ENCODE measurements at places on chromosomes 2 and 18.
A peak's percentile ranks its signal among the peaks of the same experiment; 100 is the strongest.

DNA sequence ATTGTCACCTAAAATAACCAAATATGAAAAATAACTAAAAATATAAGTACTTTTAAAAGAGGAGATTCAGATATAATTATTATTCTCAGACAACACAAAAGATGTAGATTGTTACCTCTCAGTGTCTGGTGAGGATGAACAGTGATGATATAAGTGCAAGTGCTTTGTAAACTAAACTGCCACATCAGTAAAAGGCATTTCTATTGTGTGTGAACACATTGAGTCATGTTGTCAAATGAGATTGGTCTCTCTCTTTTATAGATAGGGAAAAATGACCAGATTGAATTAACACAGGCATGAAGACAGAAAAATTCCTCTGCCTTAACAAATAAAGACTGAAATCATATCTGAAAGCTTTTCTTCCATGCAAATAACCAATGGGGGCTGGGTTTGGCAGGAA lies 182.4 kb upstream of the TMEFF2 start:
- no peak for DNase-seq

DNA sequence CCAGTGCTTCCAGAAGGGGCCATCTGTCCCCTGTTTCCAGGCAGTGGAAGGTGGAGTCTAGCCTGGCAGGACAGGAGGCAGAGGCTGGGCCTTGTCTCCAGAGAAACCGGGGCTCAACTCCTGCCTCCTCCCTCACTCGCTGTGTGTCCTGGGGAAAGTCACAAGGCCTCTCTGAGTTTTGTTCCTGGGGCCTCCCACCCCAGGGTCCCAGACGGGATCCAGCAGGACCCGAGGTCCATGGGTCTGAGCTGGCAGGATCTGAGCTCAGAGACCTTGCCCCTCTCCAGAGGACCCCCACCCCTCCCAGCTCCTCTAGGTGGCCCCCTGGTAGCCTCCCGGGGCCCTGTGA lies 72.2 kb upstream of the TAF1B start:
- no peak for DNase-seq

DNA sequence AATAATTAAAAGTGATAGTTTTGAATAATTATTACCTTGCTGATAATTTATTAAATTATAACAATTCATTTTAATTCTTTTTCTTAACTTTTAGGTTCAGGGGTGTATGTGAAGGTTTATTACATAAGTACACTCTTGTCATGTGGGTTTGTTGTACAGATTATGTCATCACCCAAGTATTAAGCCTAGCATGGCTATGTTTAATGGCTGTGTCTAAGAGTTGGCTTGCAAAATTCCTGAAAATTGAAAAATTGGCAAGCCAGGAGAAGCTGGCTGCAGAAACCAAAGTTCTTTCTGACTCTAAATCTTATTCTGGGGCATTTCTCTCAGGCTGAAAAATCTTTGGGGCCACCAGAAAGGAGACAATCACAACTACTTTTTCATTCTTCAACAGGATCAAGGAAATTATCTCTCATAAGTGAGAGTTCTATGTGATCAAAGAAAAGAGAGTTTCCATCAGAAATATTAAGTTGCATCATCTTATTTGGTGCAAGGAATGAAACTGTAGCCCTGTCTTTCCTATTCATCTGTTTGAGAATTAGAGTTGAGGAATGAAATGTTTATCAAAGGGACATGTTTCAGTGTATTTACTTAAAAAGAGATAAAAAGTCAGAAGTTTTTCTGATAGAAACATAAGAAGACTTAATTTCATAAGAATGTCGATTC lies 412.1 kb upstream of the CDH2 start:
- no peak for DNase-seq

GRCh38 chr18:37535968-37536367 lies 29.6 kb downstream of the CELF4 start:
- DNase-seq, result no peak

GRCh38 chr2:240997141-240997855 lies 1.1 kb upstream of the SNED1 start:
- DNase-seq, result no peak

GRCh38 chr2:237870754-237871651 lies 11.6 kb downstream of the RAMP1 start:
- DNase-seq, result no peak

DNA sequence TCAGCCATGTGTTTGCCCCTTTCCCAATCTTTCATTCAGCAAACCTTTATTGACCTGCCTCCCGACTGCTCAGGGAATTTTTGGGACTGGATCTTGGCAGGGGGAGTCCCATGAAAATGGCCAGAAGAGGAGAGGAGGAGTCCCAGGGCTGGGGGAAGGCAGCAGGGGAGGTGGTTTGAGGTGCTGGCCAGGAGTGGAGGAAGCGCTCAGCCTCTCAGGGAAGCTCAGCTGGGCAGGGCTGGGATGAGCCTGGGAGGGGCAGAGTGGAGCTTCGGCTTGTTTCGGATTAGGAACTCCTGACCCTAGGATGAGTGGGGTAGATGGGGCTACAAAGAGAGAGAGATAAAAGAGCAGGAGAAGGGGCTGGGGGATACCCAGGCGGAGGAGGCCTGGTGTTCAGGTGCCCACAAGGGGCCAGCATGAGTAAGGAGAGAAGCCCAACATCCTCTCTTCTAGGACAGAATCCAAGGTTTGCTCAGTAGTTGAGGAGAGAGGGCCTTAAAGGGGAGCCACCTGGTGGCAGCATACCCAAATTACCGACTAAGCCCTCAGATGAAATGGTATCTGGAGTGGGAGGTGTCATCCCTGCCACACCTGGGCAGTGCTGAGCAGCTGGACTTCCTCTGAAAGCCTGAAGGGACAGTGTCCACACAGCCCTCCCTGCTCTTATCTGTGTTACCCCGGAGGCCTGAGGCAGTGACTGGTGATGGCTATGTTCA lies 91.1 kb downstream of the INHBB start:
- DNase-seq, result peak; percentile 13

- no peak for DNase-seq
These were observed 126.6 kb upstream of the SLC1A4 start for GRCh38 chr2:64862623-64863022.

DNA sequence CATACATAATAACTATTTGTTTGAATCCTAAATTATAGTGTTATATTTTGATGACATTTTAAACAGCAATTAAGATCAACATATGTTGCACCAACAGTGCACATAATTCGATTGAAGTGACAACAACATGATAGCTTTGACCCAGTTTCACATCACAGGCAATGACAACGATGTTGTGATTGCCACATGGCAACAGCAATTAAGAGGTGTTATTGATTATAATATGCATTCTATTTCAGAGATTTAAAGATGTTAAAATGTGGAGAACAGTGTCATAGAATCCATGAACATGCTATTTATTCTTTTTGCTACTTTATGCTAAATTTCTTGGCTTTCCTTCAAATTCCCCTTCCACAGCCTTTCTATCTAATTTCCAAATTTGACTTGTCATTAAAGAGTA lies 68.3 kb upstream of the STAT1 start:
- no peak for DNase-seq

DNA sequence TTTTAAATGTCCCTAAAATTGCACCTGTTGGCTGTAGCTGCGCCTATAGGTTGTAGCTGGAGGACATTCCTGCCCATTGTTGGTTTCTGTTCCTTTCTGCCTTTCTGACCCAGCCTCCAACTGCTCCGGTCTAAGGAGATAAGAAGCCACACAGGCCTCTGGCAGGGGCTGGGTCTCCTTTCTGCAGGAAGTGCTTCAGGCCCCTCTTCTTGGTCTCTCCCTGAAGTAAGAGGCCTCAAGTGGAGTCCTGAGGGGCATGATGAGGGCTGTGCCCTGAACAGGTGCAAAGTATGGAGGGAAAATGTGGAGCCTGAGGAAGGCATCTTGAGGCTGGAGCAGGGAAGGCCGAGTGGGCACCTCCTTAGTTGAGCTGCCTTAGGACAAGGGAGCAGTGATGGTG lies 10.4 kb upstream of the SFTPB start:
- DNase-seq, result no peak

DNA sequence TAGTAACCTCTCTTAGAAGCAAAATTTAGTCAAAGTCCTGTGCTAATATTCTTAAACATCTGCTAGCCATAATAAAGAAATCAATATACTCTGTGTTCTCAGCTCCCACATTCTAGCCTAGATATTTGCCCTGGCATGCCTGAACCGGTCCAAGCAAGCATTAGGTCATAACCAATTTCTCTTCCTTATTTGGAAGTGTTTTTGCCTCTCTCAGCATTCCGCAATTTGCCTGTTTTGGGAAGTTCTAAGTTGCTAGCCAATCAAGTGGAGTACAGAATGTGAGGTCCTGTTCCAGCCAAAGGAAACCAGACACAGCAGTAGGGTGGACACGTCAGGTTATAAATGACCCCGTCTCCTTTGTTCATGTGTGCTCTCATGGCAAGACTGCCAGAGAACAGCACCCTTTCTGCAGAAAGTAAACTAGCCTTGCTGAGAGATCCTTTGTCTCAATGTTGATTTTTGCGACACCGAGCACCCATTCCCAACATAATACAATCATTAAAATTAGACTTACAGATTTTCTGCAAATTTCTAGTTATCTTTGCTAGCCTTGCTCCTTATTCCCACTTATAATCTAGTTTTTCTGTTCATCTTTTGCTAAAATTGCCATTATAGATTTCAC lies 13.0 kb upstream of the SULT1C4 start:
- no peak for DNase-seq

GRCh38 chr2:203688798-203689197 lies 17.6 kb upstream of the CD28 start:
- no peak for DNase-seq

GRCh38 chr2:239944694-239945551 lies 80.2 kb downstream of the NDUFA10 start:
- DNase-seq, result peak; percentile 11

DNA sequence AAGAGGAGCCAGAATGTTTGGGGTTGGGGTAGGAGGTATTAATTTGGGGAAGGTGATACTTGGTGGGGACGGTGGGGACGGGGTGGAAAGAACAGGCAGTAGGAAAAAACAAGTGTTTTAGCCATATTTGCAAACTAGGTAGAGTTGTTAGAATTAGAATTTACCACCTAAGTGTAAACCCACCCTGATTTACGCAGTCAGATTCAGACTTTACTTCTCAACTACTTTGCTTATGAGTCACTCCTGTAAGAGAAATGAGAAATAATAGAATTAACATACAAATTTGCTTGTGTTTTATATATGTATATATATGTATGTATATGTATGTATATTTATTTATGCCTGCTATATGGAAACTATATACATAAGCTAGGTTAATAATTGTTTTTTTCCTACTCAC lies 1168.2 kb upstream of the ZEB2 start:
- no peak for DNase-seq

- DNase-seq, result no peak
These were observed 368.6 kb upstream of the TFPI start for GRCh38 chr2:187922846-187923245.

- no peak for DNase-seq
These were observed 19.1 kb upstream of the SH3BP4 start for GRCh38 chr2:234932591-234933168.

DNA sequence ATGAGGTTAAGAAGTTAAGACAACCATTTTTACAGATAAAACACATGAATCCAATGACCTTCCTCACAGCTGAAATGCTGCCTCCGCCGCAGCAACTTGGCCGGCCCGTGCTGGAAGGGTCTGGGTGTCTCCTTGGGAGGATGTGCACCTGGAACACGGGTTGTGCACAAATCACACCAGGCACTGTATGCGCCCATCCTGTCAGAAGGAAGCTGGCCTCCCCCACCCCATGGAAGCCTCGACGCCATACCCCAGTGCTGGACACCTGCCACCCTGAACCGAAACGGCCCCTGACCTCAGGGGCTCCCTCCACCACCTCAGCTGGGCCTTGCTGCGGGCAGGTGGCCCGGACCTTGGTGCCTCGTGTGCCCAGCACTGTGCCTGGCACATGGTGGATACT lies 111.8 kb downstream of the PXDN start:
- DNase-seq, result no peak

GRCh38 chr2:234752966-234753365 lies 198.9 kb upstream of the SH3BP4 start:
- DNase-seq, result no peak

DNA sequence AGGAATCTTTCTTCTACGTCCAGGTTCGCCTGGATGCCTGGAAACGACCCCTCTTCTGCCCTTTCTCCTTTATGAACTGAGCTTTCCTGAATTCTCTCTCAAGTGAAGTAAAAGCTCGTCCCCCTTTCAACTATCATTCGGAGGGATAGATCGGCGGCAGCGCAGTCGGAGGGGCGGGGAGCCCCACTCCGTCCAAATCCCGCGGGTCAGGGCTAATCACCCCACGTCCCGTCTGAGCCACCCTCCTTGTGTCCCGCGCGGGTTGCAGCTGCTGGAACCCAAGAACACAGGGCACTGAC lies 367 bp downstream of the FBXO48 start:
- DNase-seq, result no peak

DNA sequence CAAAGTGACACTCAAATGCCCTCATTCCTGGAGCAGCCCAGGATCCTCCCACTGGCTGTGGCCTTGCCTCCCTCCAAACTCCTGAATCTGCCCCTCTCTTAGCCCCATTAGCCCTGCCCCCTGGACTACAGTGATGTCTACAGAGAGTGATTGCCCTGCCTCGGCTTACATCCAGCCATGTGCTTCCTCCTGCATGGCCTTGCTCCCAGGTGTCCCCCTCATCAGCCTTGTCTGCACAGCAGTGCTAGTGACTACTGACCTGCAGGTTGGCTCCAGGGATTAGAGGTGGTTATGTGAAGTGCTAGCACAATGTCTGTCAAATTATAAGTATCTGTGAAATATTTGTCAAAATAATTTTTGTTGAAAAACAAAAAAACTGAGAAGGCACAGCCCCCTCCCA lies 259.1 kb upstream of the MYT1L start:
- no peak for DNase-seq

GRCh38 chr2:202769201-202769600 lies 102.4 kb downstream of the ICA1L start:
- no peak for DNase-seq

DNA sequence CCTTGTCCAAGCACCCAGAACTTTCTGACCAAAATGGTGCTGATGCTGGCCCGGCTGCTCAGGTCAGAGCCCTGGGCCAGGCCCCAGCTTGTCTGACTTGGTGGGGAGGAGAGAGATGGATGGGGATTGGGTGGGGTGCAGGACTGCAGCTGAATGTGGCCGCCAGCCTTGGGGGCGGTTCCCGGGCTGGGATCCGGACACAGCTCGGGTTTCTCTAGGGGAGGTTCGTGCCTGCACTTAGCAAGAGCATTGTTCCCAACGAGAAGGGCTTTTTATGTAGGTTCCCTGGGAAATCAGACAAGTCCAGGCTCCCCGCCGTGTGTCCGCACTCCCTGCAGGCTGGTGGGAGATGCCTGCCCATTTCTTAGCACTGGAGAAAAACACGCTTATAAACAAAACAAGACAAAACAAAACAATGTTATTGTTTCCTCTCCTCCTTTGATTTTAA lies 50.5 kb upstream of the HS6ST1 start:
- DNase-seq, result no peak

DNA sequence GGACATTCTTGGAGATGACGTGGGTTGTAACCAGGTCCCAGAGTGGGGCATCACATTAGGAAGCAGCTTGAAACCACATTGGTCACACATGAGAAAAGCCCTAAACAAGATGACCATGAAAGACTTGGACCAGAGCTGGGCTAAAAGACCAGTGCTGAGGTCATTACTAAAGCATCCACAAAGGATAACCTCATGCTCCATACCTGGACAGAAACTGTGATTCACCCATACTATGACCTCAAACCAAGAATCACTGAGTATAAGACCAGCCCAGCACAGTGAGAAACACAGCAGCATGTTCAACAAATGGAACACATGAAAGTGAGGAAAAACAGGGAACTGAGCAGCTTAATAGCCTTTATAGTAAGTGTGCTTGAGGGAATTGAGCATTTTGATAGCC lies 635.5 kb upstream of the NETO1 start:
- DNase-seq, result no peak

GRCh38 chr2:61006486-61007105 lies 10.9 kb upstream of the PEX13 start:
- no peak for DNase-seq
